ENCODE measurements at places on chromosomes 2 and 18.
A peak's percentile ranks its signal among the peaks of the same experiment; 100 is the strongest.

- DNase-seq, result no peak
These were observed 142.1 kb downstream of the CDCA7 start for GRCh38 chr2:173496746-173497145.

- DNase-seq, result no peak
These were observed 1.0 kb upstream of the ESPNL start for GRCh38 chr2:238098901-238099713.

GRCh38 chr2:213640738-213641425 is 356.6 kb downstream of the SPAG16 start:
- DNase-seq, result no peak

DNA sequence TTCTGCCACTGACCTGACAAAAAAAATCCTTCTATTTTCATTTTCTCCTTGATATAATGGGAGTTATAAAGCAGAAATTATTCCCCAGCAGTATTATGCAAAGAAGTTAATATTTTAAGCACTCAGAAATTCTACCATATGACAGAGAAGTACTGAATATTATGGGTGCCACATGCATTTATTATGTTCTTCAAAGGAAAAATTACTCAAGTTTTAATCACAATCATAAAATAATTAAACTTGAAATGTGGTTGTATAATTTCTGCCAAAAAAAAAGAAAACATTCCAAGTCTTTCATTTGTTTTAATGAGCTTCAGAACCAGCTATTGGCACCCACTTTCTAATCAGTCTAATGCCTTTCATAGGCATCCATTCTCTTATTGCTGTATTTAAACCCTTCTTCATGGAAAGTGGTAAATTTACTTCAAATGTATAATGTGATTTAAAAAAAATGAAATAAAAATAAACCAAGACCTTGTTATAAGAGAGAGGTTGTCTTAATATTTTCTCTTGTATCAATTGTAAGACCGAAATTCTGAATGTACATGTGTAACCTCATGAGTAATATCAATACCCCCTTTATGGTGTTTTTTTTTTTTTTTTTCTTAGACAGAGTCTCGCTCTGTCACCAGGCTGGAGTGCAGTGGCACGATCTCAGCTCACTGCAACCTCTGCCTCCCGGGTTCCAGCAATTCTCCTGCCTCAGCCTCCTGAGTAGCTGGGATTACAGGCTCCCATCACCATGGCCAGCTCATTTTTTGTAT is 302.3 kb downstream of the IRS1 start:
- no peak for DNase-seq

DNA sequence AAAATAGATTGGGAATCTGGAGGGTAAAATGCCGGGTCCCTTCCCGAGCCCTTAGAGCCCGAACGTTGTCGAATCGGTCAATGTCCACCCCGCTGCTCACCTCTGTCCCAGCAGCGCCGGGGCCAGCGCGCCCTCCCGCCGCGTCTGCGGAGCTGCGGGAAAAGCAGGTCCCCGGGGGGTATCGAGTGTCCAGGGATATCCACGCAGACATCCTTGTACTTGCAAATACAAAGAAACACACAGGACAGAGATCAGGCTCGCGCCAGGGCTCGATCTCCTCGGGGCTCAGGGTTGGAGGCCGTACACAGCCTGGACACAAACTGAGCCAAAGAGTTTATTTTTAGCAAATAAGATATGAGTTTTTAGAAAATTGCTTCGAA is 2.3 kb upstream of the GATA6 start:
- DNase-seq, result no peak

DNA sequence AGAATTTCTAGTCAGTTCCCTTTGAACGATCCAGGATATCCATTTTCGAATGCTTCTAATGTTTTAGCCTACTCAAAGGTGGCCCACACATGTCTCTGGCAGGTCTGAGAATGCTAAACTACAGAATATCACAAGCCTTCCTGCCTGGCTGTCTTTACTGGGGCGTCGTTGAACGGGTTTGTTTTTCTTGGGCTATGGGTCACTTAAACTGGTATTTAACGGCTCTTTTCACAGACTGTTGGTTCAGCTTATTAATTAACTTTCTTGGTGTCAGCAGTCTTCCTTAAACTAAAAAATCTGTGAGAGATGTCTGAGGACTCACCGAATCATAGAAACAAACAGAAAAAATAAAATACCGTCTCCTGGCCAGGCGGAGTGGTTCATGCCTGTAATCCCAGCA is 563.2 kb upstream of the NRP2 start:
- DNase-seq, result no peak

DNA sequence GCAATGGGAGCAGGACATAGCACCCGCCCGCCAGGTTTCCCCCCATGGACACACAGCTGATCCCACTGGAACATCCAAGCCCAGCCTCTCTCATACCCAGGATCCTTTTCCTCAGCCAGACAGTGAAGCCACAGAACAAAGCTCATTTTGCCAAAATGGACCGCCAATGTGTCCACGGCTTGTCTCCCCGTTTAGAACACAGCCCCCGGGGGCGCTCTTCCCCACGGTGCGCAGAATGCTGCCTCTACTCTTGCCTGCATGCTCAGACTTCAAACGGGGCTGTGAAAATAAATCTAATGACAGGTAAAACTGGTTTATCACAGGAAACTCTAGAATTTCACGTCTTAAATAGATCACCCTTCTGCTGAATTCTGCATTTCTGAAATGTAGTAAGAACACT is 548.5 kb upstream of the ID2 start:
- DNase-seq, result no peak

DNA sequence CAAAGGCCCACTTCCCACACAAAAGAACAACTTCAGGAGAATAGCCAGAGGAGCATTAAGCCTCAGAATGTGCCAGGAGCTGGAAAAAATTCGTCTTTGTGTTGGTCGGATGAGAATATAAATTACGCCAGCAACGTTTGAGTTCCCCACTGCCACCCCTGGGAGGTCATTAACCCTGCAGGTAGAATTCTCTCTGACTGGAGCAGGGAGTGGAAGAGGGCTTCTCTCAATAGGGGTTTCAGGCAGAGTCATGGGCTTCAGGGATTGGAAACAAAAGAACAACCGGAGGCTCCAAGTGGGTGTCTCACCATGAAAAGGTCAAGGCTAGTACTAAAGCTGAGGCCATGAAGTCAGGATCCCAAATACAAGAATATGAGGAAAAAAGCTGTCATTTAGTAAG is 69.0 kb upstream of the DDX18 start:
- DNase-seq, result no peak

DNA sequence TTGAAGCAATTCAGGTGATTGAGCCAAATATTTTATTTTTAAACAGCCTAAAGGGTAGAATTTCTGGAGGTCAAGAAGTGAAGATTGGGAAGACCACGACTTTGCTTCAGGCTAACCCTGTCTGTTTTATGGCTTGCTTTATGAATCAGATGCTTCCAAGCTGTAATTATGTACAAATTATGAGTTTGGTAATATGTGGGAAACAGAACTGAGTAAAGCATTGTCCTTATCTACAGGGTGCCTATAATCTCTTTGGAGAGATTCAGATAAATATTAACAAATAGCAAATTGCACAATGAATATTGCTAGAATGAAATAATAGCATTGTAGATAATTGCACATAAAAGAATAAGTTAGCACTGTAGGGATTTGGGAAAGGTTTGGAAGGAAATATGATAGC is 539.4 kb upstream of the CDH2 start:
- DNase-seq, result no peak

GRCh38 chr2:7899923-7900322 is 781.9 kb upstream of the ID2 start:
- no peak for DNase-seq

GRCh38 chr2:182816866-182817265 is 49.6 kb downstream of the FRZB start:
- DNase-seq, result no peak

- peak; percentile 27 for DNase-seq
These were observed 97.0 kb downstream of the RNF144A start for GRCh38 chr2:7014174-7014640.

DNA sequence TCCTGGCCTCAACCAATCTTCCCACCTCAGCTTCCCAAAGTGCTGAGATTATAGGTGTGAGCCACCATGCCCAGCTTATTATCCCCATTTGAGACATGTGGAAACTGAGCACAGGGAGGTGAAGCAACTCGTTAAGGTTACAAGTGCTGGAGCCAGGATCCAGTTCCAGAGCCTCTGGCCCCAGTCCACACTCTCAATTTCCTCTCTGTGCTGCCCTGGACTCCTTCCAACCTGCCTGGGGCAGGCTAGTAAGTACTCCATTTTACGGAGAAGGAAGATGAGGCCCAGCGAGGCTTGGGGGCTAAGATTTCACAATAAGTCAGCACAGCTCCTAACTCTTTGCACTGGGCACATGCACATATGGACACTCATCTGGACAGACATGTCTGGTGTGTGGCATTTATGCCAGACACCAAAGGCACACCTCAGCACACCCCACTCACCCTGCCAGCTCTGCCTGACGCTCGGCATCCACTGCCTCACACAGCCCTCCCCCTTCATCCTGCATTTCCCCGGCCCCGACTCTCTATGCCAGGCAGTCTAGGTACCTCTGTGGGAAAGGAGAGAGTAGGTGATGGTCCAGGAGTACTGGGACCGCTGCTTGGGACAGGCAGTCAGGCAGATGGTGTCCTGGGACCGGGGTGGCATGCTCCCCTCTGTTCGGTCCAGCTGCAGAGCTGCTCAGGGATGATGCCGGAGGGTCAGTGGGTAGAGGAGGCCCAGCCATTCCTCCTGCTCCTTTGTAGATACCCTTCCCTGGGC is 20.5 kb downstream of the CFAP65 start:
- no peak for DNase-seq

GRCh38 chr2:147759536-147759935 is 85.3 kb upstream of the ACVR2A start:
- no peak for DNase-seq

DNA sequence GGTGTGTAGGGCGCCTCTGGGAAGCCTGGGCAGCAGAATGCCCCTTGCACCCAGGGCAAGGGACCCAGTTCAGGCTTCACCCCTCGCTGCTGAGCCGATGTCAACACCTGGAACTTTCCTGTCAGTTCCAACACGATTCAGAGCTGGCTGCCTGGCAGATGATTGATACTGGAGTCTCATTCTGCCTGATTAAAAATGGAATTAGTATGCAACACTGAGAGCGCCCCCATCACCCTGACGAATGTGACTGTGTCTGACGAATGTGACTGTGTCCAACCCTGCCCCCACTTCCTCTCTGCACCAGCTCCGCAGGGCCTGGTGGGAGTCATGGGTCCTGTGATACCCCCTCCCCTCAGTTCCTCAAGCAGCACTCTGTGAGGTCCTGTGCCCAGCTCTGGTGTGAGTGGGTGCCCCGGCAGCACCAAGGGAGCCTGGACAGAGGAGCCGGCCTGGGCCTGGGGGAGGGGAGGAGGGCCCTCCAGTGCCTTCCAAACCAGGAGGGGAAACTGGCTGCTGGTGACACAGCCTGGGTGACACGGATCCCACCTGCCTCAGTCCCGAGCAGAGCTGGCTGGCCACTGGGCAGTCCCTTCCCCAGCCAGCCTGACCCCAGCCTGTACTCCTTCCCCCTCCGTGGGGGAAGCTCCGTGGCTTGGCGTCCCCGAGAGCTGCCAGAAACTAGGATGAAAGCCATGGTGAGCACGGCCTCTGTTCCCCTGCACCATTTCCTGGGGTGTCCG is 41.4 kb upstream of the ALPP start:
- no peak for DNase-seq

GRCh38 chr2:108492364-108492763 is 41.9 kb upstream of the LIMS1 start:
- DNase-seq, result no peak

Measured in CD4-positive, alpha-beta T cell treated with Interleukin-6 at 100 ng/mL for 8 hours (primary cell).